ENCODE measurements at places on chromosomes 3 and 15.
A peak's percentile ranks its signal among the peaks of the same experiment; 100 is the strongest.

DNA sequence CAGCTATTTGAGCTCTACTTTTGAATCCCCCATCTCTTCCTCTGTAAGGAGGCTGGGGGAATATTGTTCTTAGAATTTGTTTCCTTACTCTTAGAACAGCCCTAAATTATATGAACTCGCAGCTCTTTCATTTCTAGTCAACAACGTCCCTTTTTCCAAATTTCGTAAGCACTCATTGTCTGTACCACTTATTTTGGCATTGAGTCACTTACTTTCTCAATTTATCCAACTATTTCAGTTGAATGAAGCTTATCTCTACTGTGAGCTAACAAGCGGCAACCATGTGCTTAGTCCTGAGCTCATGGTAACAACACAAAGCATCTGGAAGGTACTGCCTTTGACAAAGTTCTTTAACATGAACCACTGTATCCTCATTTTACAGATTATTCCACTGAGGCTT, 191.1 kb downstream of the GREM1 start:
- DNase-seq, result no peak

DNA sequence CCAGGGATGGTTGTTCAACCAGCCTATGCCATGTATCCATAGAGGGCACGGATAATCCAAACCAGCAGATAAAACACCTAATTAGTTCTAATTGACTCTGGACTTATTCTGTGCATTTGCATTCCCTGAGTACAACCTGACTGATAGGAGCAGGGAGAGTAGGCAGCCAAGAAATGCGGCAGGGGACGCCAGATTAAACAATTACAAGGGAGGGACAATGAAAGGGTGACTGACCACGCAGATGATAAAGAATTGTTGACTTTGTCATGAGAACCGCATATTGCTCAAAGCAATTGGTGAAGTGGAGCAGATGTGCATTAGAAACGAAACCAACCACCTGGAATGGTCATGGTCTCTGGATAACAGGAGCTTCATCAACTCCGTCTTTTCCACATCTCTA, 369.1 kb upstream of the FRG2C start:
- no peak for DNase-seq

- DNase-seq, result no peak
These were observed 45.8 kb upstream of the ATP13A3 start for GRCh38 chr3:194532591-194532990.

DNA sequence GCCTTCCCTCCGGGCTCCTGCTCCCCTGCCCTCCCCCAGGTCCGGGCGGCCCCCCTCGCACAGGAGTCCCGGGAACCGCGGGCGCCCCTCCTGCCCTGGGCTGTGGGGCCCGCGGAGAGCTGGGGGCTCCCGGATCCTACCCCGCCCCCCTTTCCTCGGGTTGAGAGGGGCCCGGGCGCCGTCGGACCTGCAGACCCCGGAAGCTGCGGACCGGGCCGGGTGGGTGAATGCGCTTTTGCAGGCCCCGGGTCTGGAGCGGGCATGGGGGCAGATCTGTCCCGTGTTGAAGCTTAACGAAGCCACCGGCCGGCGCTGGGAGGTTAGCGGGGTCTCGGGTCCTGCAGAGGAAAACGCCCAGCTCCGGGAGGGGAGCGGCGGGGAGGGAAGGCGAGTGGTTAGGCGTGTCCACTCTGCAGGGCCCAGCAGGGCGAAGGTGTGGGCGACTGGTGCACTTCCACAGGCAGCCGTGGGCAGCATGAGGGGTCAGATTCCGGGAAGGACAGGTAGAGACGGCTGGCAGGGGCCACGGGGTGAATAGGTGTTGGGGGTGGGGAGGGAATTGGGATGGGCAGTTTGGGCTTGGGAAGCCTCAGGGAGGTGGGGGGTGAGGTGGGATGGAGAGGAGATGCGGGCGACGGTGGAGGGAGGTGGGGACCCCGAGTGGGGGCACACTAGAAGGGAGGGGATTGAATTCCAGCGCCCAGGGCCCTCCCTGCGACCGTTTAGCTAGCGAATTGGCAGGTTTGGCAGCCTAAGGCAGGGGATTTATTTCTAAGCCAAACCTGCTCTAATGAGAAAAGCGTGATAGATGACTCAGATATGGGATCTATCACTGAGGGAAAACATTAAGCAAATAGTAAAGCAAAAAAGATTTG, 635 bp downstream of the CD276 start:
- DNase-seq, result peak; percentile 83

GRCh38 chr3:102025606-102026270, 176.4 kb downstream of the NFKBIZ start:
- DNase-seq, result no peak

GRCh38 chr15:101492766-101493692, 3.5 kb upstream of the PCSK6 start:
- no peak for DNase-seq

- no peak for DNase-seq
These were observed 80.6 kb downstream of the FBXL22 start for GRCh38 chr15:63677778-63678177.

- no peak for DNase-seq
These were observed 350.5 kb upstream of the THBS1 start for GRCh38 chr15:39230205-39230907.

GRCh38 chr15:80760960-80761359, 18.2 kb upstream of the CEMIP start:
- DNase-seq, result no peak

- no peak for DNase-seq
These were observed 45.6 kb downstream of the OIP5 start for GRCh38 chr15:41286665-41287333.

- DNase-seq, result peak; percentile 63
These were observed at the start of gene PLCD1 for GRCh38 chr3:38029400-38030125. TSS of gene PLCD1 (minus strand) at chr3:38029642. CDS start at chr3:38029539, 103 bp downstream.

GRCh38 chr15:89384176-89384604, 49.6 kb upstream of the POLG start:
- no peak for DNase-seq

GRCh38 chr3:46442576-46443530, 21.9 kb downstream of the LTF start:
- DNase-seq, result peak; percentile 20

DNA sequence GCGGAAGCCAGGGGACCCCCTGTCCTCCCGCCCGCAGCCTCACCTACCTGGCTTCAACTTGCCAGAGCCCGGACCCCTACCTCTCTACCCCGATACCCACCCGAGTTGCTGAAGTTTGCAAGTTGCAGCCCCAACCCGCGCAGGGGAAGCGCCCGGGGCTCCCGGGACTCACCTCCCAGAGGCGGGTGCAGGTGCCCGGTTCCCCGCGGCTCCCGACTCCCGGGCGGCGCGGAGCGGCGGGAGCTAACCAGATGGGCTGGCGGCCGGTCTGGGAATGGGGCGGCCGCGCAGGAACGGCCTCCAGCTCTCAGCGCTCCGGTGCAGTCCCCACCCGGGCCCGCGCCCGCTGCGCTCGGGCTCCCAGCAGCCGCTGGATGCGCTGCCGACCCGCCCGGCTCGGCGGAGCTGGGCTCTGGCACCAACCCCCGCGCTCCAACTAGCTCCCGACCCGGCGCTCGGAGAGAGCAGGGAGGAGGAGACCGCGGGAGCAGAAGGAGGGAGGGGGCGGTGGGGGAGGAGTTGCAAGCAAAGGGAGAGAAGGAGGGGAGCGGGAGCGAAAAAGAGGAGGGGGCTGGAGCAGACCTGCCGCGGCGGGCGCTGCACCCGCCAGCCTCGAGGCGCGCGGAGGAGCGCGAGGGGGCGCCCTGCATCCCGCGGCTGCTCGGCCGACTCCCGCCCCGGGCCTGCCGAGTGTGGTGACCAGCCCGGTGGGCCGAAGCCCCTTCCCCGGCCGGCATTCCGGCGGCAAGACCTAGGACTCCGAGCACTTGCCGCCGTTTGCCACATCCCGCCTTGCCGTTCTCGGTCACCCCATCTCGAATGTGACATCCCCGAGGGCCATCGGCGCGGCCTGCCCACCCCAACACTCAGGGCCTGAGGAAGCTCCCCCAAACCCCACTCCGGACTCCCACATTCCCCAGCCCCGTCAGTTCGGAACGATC, at the start of gene SEMA5B:
Gene SEMA5B, minus strand, starts transcription at position 472 of the 941 bp plus-strand sequence. CDS start 66,500 bp downstream, outside the sequence.
- DNase-seq, result no peak

DNA sequence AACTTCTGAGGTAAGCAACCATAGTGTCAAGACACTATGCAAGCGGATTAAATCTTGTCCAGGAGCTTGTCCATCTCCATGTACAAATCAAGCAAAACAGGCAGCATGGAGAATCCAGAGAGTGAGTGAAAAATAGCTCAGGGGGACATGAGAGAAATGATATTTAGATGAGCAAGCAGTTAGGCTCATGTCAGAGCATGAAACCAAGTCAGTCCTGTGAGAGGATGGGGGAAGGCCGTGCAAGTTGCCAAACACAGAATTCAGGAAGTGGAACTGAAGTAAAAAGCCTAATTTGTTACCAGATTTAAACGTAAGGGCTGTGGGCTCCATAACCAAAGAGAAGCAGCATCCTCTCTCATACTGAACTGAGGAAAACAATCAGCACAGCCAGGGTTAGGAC, 995.9 kb downstream of the MCTP2 start:
- DNase-seq, result no peak

DNA sequence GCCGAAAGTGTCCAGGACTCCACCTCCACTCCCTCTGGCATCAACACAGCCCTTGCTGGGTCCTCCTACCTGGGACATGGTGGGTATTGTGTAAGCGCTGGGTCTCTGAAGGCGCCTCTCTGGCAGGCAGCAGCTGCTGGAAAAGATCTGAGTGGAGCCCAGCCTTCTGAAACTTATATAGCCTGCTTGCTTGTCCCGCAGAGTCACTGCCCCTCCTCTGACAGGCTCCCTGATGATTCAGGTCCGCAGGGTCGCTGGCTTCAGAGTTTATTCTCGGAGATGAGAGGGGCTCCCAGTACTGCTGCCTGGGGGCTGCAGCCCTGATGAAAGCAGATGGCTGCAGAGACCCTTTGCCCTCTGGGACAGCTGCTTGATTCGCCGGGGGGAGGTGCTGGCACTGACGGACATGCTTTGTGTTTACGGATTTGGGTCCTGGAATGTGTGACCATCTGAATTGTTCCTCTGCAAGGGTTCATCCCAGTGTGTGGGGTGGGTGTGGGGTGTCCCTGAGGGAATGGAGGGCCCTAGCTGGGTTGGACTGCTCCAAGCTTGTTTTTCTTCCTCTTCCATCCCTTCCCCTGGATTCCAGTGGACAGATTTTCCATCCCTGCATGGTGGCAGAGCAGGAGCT, at the start of gene MUSTN1:
Gene MUSTN1, minus strand, starts transcription at position 149 of the 631 bp plus-strand sequence. Its CDS starts 71 bp downstream, at position 78.
- DNase-seq, result no peak

GRCh38 chr3:127978636-127979035, 63.6 kb downstream of the KBTBD12 start:
- DNase-seq, result no peak

GRCh38 chr3:11386465-11387113, 114.4 kb downstream of the ATG7 start:
- DNase-seq, result peak; percentile 75

DNA sequence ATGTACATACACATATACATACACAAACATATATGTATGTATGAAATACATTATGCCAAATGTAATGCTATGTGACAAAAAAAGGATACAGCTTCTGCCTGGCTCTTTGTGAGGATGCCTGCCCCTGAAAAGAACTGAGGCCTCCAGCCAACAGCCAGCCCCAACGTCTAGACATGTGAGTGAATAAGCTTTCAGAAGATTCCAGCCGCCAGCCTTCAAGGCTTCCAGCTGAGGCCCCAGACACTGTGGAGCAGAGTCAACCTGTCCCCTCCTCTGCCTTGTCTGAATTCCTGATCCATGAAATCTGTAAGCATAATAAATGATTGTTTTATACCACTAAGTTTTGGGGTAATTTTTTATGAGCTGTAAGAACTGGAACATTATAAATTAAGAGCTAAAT, 24.7 kb downstream of the GXYLT2 start:
- no peak for DNase-seq

DNA sequence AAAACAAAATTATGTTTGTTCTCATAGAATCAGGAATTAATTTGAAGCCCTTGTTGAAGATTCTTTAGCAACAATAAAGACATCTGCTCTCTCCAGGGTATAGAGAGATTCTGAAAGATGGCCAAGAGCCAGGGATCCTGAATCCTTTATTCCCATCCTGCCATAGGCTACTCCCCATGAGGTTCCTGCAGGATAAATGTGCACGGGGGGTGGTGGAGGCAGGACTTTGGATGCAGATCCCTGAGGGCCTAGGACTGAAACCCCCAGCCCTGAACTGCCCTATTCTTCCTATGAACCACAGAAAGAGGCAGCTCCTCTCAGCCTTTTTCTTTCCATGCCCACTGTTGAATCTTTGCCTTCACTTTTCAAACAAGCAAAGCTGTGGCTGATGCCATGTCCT, 17.1 kb downstream of the TMEM108 start:
- DNase-seq, result no peak

DNA sequence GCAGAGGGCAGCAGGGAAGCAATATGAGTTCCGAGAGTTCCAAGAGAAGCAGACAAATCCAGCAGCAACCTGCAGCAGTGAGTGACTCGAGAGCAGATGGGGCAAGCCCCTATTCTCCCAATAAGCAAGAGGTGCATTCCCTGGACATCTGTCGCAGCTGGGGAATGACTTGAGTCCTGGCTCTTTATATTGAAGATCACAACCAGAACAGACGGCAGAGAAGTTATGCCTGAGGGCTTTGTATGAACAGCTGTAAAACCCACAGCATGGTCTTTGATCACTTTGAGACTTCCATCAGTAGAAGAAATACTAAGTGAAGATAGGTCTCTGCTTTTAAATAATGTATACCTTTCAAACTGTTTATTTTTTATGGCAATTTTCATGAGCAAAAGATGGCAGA, 23.6 kb upstream of the C3orf22 start:
- DNase-seq, result no peak

DNA sequence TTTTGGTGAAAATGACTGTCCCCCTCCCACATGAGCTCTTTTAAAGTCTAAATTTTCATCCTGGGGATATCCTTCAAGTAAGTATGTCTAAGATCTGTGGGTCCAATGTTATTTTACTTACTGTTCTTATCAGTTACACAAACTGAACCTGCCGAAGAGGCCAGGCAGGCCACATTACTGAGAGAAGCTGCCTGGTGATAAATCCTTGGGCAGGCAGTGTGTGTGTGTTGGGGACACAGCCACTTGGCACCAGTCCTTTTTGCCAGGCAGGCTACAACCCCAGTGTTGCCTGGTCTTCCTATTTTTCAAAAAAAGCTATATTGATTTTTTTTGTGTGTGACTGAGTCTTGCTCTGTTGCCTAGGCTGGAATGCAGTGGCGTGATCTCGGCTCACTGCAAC, 50.6 kb upstream of the RASA2 start:
- DNase-seq, result no peak

GRCh38 chr3:51295625-51296024, 89.5 kb upstream of the MANF start:
- no peak for DNase-seq

DNA sequence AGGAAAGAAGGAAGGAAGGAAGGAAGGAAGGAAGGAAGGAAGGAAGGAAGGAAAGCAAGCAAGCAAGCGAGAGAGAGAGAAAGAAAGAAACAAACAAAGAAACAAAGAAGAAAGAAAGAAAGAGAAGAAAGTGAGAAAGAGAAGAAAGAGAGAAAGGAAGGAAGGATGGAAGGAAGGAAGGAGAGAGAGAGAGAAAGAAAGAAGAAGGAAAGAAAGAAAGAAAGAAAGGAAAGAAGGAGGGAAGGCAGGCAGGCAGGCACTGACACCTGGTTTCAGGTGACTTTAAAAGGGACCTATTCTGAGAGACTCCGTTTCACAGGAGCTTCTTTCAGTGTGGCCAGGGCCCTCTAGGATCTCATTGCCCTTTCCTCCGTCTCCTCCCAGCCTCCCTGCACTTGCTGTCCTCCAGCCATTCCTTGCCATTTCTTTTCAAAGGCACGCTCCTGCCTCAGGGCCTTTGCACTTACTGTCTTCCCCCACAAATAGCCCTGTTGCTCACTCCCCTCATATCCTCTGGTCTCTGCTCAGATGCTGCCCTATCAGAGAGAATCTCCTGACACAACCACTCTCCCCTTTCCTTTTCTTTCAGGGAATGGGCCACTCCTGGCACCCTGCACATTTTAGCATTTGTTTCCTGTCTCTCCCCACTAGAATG, 31.5 kb downstream of the IL12A start:
- DNase-seq, result no peak

GRCh38 chr3:15997274-15997943, 177.1 kb upstream of the GALNT15 start:
- no peak for DNase-seq

Measured in stromal cell of bone marrow (primary cell).